Neural crest cell (in vitro differentiated cells): ENCODE measurements at places on chromosomes 12 and 14. TPM values are rescaled to one million over a fixed set of nuclear protein-coding genes. Genes with fewer than 3 reads are reported as not detected.

Gene KLRG1
- 5.8 and 7.0 TPM in 2 replicates for total RNA-seq

Gene KRT85
- total RNA-seq: not detected in 2 replicates

Gene B4GALNT1
- total RNA-seq: 18.6 and 19.5 TPM in 2 replicates

Gene TAOK3
- total RNA-seq: 13.4 and 15.2 TPM in 2 replicates

Gene KLHL33
- total RNA-seq: 0.07 TPM in 1 of 2 replicates, not detected in the other

Gene GLI1
- total RNA-seq: 0.58 and 1.3 TPM in 2 replicates

Gene HHIPL1
- total RNA-seq: 2.3 and 2.5 TPM in 2 replicates

Gene TMX1
- total RNA-seq: 58.6 and 61.9 TPM in 2 replicates

Gene IGFBP6
- 0.72 and 0.73 TPM in 2 replicates for total RNA-seq

Gene TMEM117
- total RNA-seq: 7.3 and 7.6 TPM in 2 replicates

Gene LTBR
- 1.6 and 1.7 TPM in 2 replicates for total RNA-seq

Gene SCAF11
- total RNA-seq: 113 and 114 TPM in 2 replicates

Gene MYF6
- total RNA-seq: not detected in 2 replicates

Gene ZNF705A
- total RNA-seq: not detected in 2 replicates

Gene FOXN4
- total RNA-seq: 1.3 and 1.7 TPM in 2 replicates

Gene PPM1H
- 3.5 and 3.7 TPM in 2 replicates for total RNA-seq

Gene GSG1
- total RNA-seq: not detected in 2 replicates

Gene ITGA7
- 57.9 and 63.7 TPM in 2 replicates for total RNA-seq

Gene TMTC1
- total RNA-seq: 13.1 and 13.2 TPM in 2 replicates

Gene FLRT2
- total RNA-seq: 13.5 and 14.9 TPM in 2 replicates

Gene PTCSC3
- total RNA-seq: not detected in 2 replicates

Gene EFS
- total RNA-seq: 100 and 104 TPM in 2 replicates

Gene KERA
- not detected in 2 replicates for total RNA-seq

Gene AVPR1A
- total RNA-seq: not detected in 2 replicates

Gene ADAM21
- not detected in 2 replicates for total RNA-seq

Gene RTL1
- total RNA-seq: 0.09 and 0.18 TPM in 2 replicates

Gene GNB3
- 21.2 and 22.2 TPM in 2 replicates for total RNA-seq

Gene LRRC10
- total RNA-seq: not detected in 2 replicates

Gene COCH
- total RNA-seq: 16.8 and 16.9 TPM in 2 replicates

Gene TGFB3
- total RNA-seq: 4.6 and 5.5 TPM in 2 replicates

Gene SLC38A4
- 0.16 TPM in 1 of 2 replicates, not detected in the other for total RNA-seq

Gene KRT6A
- total RNA-seq: not detected in 2 replicates

Gene RNU4-1
- 4,497 and 4,941 TPM in 2 replicates for total RNA-seq

Gene DENR
- total RNA-seq: 67.0 and 72.5 TPM in 2 replicates

Gene POTEM
- total RNA-seq: not detected in 2 replicates

Gene LHX5
- total RNA-seq: 1.5 and 1.8 TPM in 2 replicates

Gene BATF
- total RNA-seq: not detected in 2 replicates

Gene DEPDC4
- total RNA-seq: 3.5 and 4.1 TPM in 2 replicates

Gene CLEC6A
- not detected in 2 replicates for total RNA-seq

Gene GZMH
- not detected in 2 replicates for total RNA-seq

Gene RHOJ
- total RNA-seq: 28.0 and 34.6 TPM in 2 replicates

Gene OR6J1
- not detected in 2 replicates for total RNA-seq

Gene DACT1
- 4.9 and 5.2 TPM in 2 replicates for total RNA-seq

Gene LYZ
- total RNA-seq: 0.26 TPM in 1 of 2 replicates, not detected in the other

Gene SLCO1B3
- total RNA-seq: not detected in 2 replicates

Gene PDE3A
- 2.4 and 2.7 TPM in 2 replicates for total RNA-seq

Gene CDK17
- total RNA-seq: 32.8 and 33.4 TPM in 2 replicates
